ENCODE measurements at places on chromosomes 2 and 18. TPM values are rescaled to one million over a fixed set of nuclear protein-coding genes. Genes with fewer than 3 reads are reported as not detected.

GRCh38 chr2:38243186-38243880 lies 133.7 kb downstream of the ATL2 start:
- no peaks in the 10 kb centered on the region for H3K36me3 ChIP-seq
- H3K27me3 ChIP-seq: no peaks in the 10 kb centered on the region
- H3K4me3 ChIP-seq: no peak overlapping the region
- no peak for DNase-seq

The SERPINB12 gene
- not detected for total RNA-seq

DNA sequence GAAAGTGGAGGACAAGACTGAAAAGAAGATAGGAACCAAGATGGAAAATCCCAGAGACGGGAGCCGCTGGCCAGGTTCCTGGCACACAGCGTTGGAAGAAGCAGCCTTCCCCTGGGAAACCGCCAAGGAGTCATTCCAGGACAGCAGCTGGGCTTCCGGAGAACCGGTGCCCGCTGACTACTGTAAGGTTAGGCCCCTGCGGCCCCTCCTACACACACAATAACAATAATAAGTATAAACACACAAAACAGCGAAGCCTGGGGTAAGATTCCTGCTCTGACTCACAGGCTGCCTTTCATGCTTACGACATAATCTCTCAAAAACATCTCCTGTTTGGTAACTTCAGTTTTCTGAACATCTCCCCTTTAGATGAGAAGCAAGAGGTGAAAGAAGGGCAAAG lies 28.1 kb upstream of the MYCN start:
- no peaks in the 10 kb centered on the region for H3K36me3 ChIP-seq
- peak overlapping the region; percentile 95 for H3K27ac ChIP-seq
- peak overlapping the region; percentile 30 for H3K4me3 ChIP-seq

DNA sequence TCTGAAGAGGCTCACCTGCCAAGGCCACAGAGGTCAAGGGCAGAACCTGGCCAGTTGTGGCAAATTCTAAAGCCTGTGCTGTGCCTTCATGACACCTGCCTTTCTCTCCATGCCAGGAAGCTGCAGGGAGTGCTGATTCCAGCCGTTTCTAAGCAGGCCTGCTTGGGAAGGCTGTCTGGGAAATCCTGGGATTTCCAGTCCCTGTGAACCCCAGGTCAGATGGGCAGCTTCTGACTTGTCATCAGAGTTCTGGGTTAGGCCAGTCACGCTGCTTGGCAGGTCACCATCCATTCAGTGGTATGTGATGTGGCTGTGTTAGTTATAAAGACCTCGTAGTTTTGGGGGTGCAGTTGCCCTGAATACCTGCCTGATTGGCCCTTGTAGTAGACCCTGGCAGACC lies 70.7 kb upstream of the ALPP start:
- H3K36me3 ChIP-seq: no peaks in the 10 kb centered on the region
- no peak overlapping the region for H3K27ac ChIP-seq
- DNase-seq: no peak
- no peaks in the 10 kb centered on the region for H3K27me3 ChIP-seq

The GAREM2 gene
- total RNA-seq: 4.9 TPM

DNA sequence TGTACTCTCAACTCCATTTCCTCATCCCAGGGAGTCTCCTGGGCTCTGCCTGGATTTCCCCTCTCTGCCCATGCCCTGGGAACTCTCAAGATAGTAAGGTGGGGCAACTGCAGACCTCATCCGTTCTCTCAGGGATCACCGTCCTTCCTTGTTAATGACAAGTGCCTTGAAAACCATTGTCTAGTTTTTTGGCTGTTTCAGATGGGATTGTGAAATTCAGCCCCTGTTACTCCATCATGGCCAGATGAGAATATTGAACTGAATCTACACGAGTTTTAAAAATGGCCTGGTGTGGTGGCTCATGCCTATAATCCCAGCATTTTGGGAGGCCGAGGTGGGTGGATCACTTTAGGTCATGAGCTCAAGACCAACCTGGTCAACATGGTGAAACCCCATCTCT lies 665 bp upstream of the HRH4 start:
- H3K4me1 ChIP-seq: no peaks in the 10 kb centered on the region
- H3K4me3 ChIP-seq: no peak overlapping the region
- DNase-seq: no peak

GRCh38 chr2:88239781-88240180 lies 69.6 kb downstream of the THNSL2 start:
- peaks cover 6% of the 10 kb centered on the region for H3K27me3 ChIP-seq
- H3K36me3 ChIP-seq: no peaks in the 10 kb centered on the region
- H3K4me3 ChIP-seq: no peak overlapping the region
- DNase-seq: no peak
- H3K27ac ChIP-seq: no peak overlapping the region

All from SJCRH30 (cell line).